ENCODE measurements at places on chromosomes 2 and 18.

DNA sequence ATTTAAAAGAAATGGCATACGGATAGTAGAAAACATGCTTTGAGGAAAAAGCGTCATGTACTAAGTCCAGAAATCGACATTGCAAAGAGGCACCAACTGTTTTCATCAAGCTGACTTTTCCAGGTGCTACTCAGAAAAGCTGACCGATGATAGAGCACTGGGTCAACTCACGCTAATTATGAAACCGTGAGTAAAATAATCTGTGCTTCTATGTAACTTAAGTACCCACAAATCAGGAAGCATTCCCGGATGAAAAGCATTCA, 353 bp upstream of the NUP35 start:
- DNase-seq, result no peak

DNA sequence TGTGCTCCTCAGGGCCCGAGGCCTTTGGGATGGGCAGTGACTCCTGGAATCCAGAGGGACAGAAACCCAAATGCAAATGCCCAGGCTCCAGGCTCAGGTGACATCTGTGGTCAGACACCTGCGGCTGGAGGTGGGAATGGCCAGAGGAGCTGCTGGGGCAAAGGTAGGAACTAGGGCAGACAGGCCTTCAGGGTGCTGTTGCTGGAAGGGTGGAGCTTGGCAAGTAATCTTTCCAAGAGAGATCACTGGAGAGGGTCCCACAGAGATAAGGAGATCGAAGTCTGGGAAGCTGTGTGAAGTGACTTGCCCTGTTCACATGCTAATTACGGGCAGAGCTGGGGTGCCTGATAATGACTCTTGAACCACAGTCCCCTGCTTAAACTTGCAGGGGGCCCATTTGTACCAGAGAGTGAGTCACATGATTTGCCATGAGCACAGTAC, 82.4 kb downstream of the ACAA2 start:
- no peak for DNase-seq

- no peak for DNase-seq
Observed at GRCh38 chr2:154945984-154946383, 247.5 kb downstream of the KCNJ3 start.

GRCh38 chr18:6821356-6821755, 91.8 kb downstream of the ARHGAP28 start:
- DNase-seq, result no peak

- DNase-seq, result peak; percentile 9
Observed at GRCh38 chr2:200509235-200509611, 645 bp downstream of the KCTD18 start.

DNA sequence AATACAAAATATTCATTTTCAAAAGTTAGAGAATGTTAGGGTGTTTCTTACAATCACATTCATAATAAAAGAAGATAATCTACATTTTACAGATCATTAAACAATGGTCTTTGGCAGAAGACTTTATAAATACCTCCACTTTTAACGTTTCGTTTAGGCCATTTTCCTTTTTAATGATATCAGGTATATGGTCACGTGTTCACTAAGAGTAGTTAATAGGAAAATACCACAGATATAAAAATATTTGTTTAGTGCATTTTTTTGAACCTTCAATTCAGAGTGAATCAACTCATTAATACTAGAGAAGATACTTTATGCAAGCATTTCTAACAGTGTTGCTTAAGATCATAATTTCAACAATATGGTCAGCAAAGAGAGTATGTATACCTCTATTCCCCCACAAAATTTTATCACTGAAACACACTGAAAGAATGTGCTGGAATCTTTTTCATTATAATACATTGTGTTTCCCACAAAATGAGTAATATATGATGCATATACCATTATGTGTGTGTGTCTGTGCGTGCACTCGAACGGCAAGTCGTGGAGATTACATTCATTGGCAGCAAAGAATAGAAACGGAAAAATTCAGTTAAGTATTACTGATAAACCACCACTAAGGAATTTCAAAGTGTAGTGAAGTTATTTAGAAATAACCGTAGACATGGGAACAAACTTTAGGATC, 319.9 kb upstream of the THUMPD2 start:
- peak; percentile 75 for DNase-seq

DNA sequence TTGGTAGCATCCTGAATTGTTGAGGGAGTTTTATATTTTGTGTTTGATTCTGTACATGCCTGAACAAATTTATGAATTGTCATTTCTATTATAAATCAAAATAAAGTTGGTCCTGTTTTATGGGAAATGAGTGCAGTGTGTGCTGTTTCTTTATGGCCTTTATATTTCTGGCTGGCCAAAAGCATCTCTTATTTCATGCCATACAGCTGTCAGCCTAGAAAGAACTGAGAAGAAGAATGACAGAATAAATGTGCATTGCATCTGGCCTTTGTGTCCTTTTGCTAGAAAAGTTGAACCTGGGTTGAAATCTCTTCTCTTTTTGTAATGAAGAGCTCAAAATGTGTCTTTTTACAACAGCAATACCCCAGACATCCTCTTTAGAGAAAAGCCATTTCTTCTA, 474.7 kb upstream of the LRATD1 start:
- DNase-seq, result no peak

GRCh38 chr18:62033756-62034155, 140.9 kb upstream of the RNF152 start:
- no peak for DNase-seq

DNA sequence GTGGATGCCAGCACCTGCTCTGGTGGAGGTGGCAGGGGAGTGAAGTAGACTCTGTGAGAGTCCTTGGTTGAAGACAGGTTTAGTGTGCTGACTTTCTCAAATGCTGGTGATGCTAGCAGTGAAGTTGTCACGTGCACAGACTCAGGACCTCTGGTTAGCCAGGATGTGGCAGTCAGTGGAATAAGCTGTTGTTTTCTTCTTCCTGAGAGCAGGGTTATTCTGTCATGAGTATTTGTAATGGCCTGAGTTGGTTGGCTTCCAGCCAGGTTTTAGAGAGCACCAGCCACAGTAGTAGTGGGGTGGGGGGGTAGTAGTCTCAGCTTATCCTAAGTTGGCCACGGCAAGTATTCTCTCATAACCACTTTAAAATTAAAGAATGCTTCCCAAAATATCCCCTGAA, 238.5 kb upstream of the FBXO11 start:
- peak; percentile 63 for DNase-seq

- no peak for DNase-seq
Observed at GRCh38 chr2:207385076-207385475, 144.7 kb upstream of the CREB1 start.

- DNase-seq, result peak; percentile 89
Observed at GRCh38 chr2:28445448-28446258, 50.2 kb upstream of the PLB1 start.

DNA sequence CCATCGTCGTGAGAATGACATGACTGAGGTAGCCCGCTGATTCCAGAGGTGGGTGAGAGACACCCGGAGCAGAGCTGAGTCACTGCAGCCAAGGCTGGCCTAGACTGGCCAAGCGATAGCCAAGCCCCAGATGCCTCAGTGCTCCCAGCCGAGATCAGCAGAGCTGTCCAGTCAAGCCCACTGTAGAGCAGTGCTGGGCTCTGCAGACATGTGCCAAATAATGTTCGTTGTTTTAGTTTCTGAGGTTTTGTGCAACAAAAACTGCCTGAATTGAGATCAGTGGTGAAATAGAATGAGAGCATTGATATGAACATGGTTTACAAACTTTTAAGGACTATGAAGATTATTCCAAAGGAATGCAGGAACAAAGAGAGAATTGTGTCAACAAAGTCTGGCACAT, 42.1 kb downstream of the INSIG2 start:
- no peak for DNase-seq

DNA sequence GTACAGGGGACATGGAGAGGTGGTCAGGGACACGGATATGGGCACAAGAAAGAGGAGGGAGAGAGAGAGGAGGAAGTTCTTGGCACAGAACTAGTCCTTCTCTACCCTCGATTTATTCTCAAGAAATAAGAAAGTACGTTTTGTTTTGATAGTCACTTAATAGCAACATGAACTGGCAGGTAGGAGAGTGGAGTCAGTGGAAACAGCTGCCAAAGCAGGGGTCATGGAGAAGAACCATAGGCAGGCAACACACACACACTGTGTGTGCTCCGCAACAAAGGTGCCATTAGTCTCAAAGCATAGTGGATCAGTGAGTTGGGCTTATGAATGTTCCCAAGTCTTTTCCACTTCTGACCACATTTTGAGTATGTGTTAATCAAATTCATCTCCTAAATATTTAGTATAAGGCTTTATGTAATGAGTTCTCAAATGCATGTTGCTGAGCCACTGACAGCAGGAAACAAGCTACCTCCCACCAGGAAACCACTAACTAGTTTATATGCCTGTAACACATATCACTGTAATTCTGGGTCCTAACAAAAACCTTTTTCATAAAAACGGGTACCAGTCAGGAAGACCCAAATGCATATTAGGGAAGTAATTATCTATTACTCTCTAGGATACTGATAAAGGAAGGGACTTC, 41.1 kb downstream of the IWS1 start:
- no peak for DNase-seq

DNA sequence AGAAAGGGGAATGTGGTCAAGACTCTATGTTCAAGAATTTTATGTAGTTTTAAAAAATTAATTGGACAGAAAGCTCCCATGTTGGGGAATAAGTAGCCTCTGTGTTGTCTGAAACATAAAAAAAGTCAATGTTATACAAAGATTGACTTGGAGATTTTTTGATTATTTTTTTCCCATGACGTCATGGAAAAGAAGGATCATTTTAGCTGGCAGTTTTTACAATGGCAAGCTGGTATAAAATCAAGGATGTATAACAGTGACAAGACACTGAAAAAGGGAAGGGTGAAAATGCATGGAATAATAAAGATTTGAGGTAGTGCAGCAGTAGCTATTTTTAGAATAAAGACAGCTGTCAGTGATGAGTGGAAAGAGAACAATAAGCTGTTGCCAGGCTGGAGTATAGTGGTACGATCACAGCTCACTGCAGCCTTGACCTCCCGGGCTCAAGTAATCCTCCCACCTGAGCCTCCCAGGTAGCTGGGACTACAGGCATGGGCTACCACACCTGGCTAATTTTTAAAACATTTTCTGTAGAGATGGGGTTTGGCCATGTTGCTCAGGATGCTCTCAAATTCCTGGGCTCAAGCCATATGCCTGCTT, 9.2 kb downstream of the SLC39A10 start:
- DNase-seq, result no peak

DNA sequence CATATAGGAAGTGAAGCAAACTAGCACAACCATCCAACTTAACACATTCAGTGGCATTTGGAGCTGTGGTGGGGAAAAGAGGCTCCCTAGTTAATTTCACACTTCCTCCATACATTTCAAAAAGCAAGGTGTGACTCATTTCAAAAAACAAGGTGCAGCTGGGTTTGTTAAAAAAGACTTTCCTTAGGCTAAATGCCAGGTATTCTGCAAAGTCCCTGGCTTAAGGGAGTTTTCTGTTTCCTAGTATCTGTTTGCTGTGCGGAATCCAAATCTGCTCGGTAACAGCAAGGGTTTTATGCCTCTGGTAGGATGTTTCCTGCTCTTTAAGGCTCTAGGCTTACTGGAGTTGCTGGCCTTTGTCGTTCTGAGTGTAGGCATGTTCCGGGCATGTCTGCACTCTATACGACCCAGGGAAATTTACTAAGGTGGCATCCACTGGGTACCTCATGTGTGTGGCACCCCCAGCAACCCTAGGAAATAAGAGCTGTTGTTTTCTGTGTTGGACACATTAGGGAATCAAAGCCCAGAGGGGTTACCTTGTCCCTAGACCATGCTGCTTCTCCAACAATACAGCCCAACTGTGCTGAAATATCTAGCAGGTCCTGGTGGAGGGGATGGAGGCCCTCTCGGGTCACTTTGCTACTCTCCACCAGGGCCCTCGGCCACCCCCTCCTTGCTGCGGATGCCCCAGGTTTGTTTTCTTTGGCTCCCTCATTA, 634 bp upstream of the MSGN1 start:
- no peak for DNase-seq

DNA sequence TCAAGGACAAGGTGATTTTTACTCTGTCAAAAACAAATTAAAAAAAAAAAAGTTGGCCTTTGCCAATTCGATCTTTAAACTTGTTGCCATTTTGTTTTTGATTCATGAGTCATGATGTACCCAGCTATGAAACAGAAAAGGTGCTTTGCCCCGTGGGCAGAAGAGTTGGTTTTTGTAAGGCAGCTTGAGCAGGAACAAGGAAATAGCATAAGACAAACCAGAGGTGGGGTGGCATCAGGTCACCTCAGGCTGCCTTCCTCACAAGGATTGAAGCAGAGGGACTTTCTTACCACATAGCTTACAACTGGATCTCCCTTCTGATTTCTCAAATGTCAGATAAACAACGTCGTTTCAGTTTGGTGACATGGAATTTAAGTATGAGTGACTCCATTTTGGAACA, 123.8 kb downstream of the ARL4C start:
- DNase-seq, result no peak

DNA sequence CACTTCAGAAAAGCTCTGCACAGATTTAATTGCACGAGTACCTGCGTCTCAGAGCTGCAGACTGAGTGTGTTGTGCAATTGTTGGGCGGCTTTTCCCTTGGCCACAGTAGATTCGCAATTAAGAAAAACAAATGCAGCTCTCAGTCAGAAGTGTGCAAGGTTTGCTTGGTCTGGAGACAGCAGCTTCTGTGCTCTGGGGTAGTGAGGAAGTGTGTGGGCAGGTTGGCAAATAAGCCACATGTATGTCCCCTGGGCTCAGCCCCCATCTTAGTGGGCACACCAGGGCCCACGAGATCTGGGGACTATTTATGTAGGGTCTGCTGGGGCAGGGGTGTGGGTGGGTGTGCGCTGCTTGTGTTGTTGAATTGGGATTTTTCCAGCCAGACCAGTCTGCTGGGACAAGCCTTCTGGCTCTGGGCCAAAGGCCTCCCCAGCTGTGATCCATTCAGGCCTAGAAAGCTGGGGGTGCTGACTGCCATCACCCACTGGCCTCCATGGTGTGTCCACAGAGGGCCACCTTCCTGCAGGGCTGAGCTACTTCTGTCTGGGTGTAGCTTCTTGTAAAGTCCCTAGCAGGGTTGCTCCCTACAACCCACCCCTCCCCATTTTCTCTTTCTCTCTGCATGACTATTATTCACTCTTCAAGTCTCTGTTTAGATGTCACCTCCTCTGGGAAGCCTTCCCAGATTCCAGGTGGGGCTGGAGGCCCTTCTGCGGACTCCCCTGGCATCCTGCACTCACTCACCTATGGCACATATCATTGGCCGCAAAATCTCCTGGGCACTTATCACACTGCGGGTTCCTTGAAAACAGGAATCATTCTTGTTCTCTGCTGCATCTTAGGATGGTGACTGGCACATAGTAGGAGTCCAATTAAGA, 67.8 kb downstream of the ODC1 start:
- no peak for DNase-seq

GRCh38 chr18:48123324-48123723, 192.9 kb upstream of the SMAD2 start:
- no peak for DNase-seq
